ENCODE measurements at places on chromosomes 3 and 15.

DNA sequence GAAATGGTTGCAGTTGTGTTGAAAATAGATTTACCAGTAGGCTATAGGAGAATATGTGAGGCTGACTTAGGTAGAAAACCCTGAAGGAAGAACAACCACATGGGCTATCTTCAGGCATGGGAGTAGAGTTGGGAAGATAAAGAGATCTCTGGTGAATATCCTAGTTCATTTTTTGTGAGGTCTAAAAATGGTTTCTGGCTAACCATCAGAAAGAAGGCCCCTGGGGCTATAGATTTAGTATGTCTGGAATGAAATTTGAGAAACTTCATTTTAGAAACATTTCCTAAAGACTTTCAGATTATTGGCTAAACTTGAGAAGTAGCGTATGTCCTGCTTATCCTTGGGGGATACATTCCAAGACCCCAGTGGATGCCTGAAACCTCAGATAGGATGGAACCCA lies 148.2 kb downstream of the NAALADL2 start:
- DNase-seq: no peak

GRCh38 chr15:31349233-31350141 lies 22.9 kb downstream of the KLF13 start:
- DNase-seq: no peak

DNA sequence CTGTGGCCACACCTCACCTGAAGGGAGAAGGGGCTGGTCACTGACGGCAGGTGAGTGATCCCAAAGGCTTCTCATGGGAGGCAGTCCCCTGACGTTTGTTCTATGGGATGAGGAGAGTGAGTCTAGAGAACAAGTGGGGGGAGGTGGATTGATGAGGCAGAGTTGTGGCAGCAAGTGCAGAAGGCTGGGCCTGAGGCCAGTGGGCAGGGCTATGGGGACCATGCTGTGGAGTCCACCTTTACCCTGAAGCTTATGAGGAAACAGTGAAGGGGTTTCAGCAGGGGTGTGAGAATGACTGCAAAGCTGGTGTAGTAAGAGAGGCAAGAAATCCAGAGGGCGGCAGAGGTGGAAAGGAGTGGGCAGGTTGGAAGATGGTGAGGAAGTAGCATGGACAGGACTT lies 96.9 kb upstream of the PFN2 start:
- DNase-seq: no peak

GRCh38 chr3:128879991-128880390 lies 571 bp downstream of the ACAD9 start:
- no peak for DNase-seq

DNA sequence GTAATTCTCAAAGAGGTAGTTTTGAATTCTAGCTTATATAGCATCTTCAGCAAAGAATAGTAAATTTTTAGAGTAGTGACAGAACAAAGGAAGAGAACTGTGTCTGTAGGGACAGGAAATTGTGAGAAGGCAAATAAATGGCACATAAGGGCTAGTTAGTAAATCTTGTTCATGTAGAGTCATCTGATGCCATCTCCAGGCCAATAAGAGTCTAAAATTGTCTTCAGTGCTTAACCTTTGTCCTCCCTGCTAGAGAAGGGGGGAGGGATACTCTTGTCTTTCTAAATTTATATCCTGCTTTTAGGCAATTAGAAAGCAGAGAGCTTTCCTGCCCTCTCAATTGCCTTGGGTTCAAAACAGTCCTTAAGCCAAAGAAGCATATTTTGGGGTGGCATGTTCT lies 87.0 kb upstream of the DNAJC19 start:
- no peak for DNase-seq

DNA sequence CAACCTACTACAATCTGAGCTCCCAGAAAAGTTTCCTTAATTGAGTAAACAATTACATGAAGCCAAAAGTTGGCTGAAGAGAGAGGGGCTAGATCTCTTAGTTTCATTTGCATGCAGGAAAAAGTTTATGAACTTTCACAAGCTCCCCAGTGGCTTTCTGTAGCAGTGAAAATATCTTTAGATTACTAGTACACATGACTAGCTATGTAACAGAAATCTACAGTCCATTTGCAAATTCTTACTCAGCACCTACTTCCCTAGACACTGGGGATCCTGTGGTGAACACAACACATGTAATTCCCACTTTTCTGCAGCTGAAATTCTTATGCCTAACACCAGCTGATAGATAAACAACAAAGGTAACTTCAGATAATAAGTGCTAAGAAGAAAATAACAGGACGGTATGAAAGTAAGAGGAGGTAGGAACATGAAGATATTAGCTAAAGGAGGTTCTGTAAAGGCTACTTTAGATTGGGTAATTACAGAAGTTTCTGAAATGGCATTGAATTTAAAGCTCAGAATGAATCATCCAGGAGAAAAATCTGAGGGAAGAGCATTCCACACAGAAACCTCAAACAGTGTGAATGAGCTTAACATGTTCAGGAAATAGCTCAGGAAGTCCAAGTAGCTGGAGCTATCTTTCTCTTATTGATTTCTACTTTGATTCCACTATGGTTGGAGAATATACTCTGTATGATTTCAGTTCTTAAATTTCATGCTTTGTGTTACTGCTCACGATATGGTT lies 204.8 kb downstream of the MAGI1 start:
- no peak for DNase-seq

DNA sequence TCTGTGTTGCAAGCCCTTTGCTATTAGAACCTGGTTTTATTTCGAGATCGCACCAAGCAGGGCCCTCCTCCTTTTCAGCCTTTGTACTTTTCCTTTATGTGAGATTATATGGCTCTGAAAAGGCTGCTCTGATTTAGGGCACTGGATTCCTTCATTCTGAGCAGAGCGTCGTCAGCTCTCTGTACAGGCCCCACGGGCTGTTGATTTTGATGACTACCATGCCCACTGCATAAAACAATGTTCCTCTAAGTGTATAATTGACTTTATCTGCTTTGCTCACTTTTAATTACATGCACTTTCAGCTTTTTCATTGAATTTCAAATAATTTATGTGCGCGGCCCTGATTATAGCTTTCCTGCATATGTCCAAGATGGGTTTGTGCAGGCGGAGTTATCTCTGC lies 4.4 kb upstream of the PSMD6 start:
- no peak for DNase-seq

GRCh38 chr3:66606868-66607267 lies 106.0 kb upstream of the LRIG1 start:
- DNase-seq: no peak

DNA sequence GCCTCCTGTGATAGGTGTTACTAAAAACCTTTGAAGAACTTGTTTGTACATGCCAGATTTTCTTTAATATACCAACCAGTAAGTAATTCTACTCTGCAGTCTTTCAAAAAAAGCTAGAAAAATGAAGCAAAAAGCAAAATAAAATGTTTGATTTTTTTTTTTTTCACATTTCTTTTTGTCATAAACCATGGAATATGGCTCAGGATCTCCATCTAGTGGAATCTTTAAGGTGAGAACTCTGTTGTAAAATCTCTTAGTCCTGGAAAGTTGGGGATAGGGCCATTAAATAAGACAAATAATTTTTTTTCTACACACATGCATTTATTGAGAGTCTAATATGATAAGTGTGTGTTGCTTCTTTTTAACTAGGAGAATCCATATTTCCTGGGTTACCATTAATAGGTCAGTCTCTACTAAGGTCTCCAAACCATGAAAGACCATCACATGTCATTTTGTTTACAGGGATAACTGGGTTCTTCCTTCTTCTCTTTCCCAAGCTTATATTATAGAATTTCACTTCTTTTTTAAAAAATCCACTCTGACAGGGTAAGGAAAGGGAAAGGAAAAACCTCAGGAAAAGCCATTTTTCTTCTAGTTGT lies 84.6 kb downstream of the SLC9A9 start:
- no peak for DNase-seq

GRCh38 chr15:89835176-89835564 lies 20.5 kb upstream of the ANPEP start:
- DNase-seq: no peak

DNA sequence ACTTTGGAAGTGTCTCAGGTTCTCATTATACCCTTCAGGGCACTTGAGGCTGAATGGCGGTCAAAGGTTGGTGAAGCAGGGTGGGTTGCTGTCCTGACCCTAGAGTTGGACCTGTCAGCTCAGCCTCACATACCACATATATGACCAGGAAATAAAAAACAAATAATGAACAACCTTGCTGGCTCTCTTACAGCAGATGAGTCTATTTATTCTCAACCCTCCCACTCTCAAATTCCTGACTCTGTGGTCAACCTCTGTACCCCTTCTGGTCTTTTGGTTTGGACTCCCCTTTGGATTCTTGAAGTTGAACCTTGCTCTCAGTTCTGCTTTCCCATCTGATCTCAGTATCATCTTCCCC lies 16.9 kb downstream of the PPP2R3A start:
- DNase-seq: no peak

DNA sequence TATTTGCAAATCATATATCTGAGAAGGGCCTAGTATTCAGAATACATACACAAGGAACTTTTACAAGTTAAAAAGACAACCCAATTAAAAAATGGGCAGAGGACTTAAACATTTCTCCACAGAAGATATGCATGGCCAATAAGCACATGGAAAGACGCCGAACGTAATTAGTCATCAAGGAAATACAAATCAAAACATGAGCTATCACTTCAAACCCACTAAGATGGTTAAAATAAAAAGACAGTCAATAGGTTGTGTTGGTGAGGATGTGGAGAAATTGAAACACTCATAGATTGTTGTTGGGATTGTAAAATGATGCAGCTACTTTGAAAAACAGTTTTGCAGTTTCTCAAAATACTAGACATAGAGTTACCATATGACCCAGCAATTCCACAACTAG lies 61.2 kb upstream of the NEO1 start:
- DNase-seq: no peak

DNA sequence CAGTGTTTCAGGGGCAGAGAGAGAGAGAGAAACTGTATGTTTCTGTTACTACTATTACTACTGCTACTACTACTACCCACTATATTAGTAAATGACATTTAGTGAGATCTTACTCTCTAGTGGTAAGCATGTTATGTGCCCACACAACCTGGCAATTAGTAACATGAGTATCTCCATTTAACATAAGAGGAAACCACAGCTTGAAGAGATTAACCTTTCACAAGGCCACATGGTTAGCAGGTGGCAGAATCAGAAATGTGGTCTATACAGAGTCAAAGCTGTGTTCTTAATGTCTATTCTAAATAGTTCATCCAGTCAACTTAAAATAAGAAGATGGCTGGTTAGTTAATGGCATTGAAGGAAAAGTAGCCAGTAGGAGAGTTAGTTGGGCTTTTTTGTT lies 961.6 kb downstream of the MCTP2 start:
- DNase-seq: no peak
